ENCODE measurements at places on chromosomes 5 and 9.

GRCh38 chr5:176596689-176597416 is 13.1 kb downstream of the GPRIN1 start:
- peak; percentile 71 for DNase-seq

- no peak for DNase-seq
Observed at GRCh38 chr5:34854459-34855174, 15.7 kb downstream of the TTC23L start.

- DNase-seq, result no peak
Observed at GRCh38 chr5:37724395-37725125, 115.3 kb downstream of the GDNF start.

DNA sequence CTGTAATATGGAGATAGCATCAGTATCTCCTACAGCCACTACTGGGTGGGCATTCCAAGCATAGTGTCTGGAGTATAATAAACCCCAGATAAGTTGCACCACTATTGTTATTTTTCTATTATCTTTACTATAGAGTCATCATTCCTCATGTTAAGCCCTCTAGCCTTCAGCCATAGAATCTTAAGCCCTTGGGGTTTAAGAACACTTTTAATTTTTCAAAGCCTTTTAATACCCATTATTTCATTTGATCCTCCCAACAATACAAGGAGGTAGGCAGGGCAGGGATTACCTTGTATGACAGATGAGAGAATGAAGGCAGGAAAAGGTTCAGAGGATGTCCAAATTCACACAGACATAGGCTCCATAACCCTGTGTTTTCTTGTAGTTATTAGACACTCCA is 112.5 kb downstream of the EBF1 start:
- DNase-seq, result no peak

- no peak for DNase-seq
Observed at GRCh38 chr5:108061941-108062340, 320.0 kb downstream of the FBXL17 start.

- DNase-seq, result no peak
Observed at GRCh38 chr9:132486706-132487350, 76.8 kb downstream of the CFAP77 start.

DNA sequence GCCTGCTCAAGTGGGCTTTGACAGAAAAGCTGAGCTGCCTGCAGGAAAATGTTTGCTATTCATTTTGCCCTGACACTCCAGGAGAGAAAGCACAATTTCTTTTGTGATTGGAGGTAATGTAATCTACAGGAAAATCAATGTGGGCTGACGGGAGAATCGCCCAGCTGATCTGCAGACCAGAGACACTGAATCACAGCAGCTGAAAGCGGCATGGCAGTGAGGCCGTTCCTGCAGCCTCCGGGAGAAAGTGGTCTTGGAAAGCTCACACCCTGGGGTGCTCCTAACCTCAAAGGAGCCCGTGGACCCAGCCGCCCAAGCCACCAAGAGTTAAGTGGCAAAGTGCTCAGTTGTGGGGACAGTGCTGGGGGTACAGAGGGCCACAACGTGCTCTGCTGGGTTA is 593.6 kb downstream of the BNC2 start:
- no peak for DNase-seq

- no peak for DNase-seq
Observed at GRCh38 chr5:4833104-4833738, 306.9 kb upstream of the ADAMTS16 start.

DNA sequence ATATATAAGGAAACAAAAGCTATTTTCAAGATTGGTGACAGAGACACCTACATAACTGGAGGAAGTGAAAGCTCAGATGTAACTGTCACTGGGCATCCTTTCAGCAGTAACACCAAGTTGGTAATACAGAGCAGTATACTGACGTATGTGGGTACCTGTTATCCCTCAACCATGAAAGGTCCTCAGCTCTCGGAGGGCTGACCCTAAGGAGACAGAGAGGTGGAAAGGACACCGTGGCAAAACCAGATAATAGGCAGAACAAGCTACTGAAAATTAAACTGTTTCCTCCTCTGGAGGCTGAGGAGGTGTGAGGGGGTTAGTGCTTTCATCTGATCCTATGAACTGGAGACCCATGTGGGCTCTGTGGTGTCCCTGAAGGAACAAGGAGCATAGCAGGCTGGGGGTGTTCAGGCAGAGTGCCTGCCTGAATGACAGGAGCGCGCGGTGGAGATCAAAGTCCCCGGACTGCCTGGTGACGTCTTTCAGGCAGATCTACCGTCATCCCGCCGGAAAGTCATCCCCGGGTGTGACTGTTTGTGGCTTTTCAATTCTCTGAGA is 130.2 kb upstream of the FSTL4 start:
- no peak for DNase-seq

DNA sequence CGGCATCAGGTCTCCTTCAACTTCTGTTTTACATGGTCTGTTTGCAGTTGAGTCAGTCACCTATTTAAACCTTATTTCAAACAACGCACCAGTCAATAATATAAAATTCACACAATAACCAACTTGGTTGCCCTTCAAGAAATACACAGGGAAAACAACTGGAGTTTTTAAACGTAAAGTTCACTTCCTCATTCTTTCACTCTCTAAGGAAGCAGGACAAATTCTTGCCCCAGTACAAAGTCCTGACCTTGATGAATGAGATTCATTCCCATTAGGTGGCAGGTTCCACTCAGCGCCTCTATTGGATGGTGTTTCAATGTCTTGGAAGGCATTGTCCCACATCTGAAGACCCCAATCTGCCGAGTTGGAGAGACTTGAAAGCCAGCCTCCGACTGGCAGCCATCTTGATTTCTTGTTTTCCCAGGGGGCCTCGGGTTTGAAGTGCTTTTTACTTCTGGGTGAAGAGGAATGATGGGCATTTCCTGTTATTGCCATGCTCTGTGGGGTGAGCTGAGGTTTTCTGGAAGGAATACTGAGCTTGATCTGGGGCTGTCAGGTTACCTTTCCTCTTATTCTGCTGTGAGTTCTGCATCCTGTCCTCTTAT is 105.0 kb downstream of the ACER2 start:
- DNase-seq, result no peak

- DNase-seq, result no peak
Observed at GRCh38 chr5:133606835-133607234, 5.5 kb downstream of the FSTL4 start.

- no peak for DNase-seq
Observed at GRCh38 chr9:120603591-120603990, 23.6 kb upstream of the CDK5RAP2 start.

- DNase-seq, result no peak
Observed at GRCh38 chr5:176918613-176919012, 19.5 kb upstream of the HK3 start.

DNA sequence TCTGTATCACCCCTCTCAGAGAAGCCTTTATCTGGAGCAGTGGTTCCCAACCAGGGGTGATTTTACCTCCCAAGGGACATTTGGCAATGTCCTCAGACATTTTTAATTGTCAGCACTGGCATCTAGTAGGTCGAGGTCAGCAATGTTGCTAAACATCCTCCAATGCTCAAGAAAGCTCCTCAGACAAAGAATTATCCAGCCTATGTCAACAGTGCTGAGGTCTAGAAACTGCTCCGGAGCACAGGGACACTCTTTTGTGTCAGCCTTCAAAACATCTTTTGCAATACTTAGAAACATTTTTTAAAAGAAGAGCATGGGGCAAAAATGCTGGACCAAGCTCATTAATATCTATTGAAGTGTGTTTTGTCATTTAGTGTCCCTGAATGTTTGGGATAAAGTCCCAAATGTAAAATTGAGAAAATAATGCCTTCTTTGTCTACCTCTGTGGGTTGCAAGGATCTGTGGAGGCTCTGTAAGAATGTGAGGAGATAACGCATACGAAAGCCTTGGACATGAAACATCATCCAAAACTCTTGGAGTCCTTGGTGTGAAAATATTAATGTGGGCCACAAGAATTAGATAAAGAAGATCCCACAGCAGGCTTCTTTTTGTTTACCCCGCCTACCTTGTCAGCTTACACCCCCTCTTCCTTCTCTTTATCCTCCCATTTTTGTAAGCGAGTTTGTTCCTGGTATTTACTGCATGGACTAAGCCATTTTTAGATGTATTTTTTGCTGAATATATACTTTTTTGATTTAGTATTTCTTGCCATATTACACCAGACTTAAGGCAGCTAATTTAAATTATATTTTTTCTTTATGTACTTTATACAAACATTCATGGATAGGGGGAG is 193.5 kb downstream of the CD180 start:
- no peak for DNase-seq

GRCh38 chr9:73158723-73159122 is 7.1 kb downstream of the ANXA1 start:
- DNase-seq, result no peak

DNA sequence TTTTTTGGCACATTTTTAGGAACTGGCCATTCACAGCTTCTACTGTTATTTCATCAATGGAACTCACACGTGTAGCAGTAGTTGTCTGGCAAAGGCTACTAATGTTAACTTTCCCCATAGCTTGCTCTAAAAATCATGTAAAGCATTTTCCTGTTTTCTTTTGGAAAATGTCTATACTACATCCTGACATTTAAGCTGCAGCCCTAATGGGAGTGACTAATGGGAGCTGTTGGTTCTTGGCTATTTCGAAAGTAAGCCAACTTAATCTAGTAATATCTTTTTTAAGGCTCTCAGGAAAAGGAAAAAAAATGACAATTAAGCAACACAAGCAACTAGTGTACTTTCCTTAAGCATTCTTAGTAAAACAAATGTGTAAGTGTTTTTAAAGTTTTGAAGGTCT is 169.2 kb downstream of the SLC12A2 start:
- no peak for DNase-seq

DNA sequence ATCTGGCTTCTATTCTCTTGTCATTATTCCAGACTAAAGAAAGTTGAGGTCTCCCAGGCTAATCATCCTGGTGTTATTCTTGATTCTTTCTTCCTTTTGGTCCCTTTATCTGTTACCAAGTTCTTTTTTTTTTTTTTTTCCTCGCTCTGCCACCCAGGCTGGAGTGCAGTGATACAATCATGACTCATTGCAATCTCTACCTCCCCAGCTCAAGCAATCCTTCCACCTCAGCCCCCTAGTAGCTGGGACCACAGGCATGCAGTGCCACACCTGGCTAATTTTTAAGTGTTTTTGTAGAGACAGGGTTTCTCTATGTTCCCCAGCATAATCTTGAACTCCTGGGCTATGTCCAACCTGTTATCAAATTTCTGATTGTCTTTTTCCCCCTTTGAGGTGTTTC is 126.6 kb upstream of the DHFR start:
- DNase-seq, result no peak

DNA sequence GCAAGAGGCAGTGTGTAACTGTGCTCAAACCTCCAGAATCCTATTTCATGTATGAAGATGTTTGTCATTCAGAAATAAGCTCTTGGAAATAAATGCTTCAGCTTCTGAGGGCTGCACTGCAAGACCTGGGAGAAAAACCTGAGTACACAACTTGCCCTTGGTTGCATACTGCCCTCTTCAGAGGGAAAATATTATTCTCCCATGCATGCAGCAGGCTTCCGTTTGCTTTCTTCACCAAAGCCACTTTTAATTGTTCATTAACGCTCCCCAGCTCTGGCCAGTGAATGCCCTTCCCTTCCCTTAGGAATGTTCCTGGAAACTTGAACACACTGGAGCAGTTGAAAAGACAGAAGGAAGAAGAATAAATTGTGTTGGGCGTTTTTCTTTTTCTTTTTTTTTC is 2.5 kb upstream of the WHRN start:
- no peak for DNase-seq

GRCh38 chr9:38117651-38118050 is 48.6 kb upstream of the SHB start:
- DNase-seq, result no peak

- no peak for DNase-seq
Observed at GRCh38 chr5:137566118-137566541, 67.0 kb upstream of the SPOCK1 start.

- DNase-seq, result no peak
Observed at GRCh38 chr5:58153255-58153654, 306.6 kb downstream of the PLK2 start.

DNA sequence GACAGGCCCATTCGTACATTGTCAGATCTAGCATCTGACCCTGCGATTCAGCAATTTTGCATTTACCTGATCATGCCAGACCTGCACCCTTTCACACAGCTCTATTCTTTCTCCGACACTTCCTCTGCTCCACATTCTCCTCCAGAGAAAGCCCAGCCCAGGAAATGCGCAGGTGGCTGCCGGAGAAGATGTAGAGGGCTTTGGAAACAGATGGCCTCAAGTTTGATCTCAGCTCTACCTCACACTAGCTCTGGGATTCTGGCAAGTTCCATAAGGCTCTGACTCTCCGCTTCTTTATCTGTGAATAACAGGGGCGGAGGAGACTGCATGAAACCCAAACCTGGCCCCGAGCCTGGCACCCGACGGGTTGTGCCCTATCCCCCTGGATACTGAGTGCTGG is 61.5 kb downstream of the GABBR2 start:
- no peak for DNase-seq

- no peak for DNase-seq
Observed at GRCh38 chr5:172868924-172869591, 35.0 kb downstream of the ERGIC1 start.

- peak; percentile 59 for DNase-seq
Observed at GRCh38 chr9:127968042-127968441, 12.7 kb downstream of the EEIG1 start.

GRCh38 chr5:68350176-68350575 is 134.6 kb downstream of the PIK3R1 start:
- no peak for DNase-seq

DNA sequence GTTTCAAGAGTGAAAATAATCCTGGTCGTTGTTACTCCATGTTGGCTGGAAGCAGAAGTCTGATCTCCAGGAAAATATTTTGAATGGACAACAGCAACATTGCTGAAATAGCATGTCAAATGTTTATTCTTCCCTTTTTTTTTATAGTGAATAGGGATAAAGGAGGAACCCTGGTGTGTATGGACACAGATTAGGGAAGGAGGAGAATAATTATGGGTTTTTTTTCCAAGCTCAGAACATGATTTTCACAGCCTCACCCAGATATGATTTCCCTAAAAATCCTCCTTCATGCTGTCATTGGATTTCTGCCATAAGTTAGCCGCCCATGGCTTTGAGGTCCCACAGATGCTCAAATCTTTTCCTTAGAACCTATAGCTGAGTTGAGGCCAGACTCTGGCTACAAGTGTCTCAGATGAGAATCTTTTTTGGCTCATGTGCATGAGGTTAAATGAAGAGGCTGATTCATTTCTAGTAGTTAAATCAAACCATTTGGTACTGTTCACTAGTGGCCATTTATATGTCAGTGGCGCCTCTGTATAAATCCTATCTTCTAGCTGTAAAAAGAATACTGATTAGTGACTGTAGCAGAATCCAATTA is 65.5 kb upstream of the LIFR start:
- DNase-seq, result no peak

- no peak for DNase-seq
Observed at GRCh38 chr5:7251132-7251531, 144.8 kb upstream of the ADCY2 start.

DNA sequence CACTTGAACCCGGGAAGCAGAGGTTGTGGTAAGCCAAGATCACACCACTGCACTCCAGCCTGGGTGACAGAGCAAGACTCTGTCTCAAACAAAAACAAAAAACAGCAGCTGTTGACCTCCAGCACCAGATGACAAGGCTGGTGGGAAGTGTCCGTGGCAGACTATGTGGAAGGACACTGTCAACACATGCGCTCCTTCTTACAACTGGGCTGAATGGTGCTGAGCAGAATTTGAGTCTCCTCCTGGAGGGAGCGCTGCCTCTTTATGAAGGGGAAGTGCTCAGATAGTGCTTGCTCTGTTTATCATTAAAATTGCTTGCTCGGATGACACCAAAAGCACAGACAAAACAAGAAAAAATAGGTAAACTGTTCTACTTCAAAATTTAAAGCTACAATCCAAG is 9.2 kb upstream of the CFAP157 start:
- no peak for DNase-seq

GRCh38 chr9:74942801-74943200 is 9.9 kb downstream of the C9orf40 start:
- DNase-seq, result peak; percentile 36

GRCh38 chr5:160605266-160605665 is 183.6 kb downstream of the PTTG1 start:
- DNase-seq, result no peak
